ENCODE measurements at places on chromosomes 5 and 9. TPM values are rescaled to one million over a fixed set of nuclear protein-coding genes. Genes with fewer than 3 reads are reported as not detected.

GRCh38 chr9:71036501-71036900, 84.9 kb downstream of the TRPM3 start:
- H3K4me3 ChIP-seq = no peak overlapping the region
- H3K27ac ChIP-seq = no peak overlapping the region
- H3K27me3 ChIP-seq = no peaks in the 10 kb centered on the region
- no peak for DNase-seq
- H3K4me1 ChIP-seq = no peaks in the 10 kb centered on the region
- H3K36me3 ChIP-seq = no peaks in the 10 kb centered on the region

GRCh38 chr5:66713998-66714397, 117.8 kb downstream of the MAST4 start:
- no peaks in the 10 kb centered on the region for H3K27me3 ChIP-seq
- DNase-seq = no peak
- no peak overlapping the region for H3K27ac ChIP-seq
- H3K4me1 ChIP-seq = no peaks in the 10 kb centered on the region

GRCh38 chr5:174793684-174794328, 69.4 kb downstream of the MSX2 start:
- H3K27ac ChIP-seq = no peak overlapping the region
- no peaks in the 10 kb centered on the region for H3K4me1 ChIP-seq
- no peaks in the 10 kb centered on the region for H3K27me3 ChIP-seq
- no peak overlapping the region for H3K4me3 ChIP-seq

Gene ADAMTS16
- not detected for total RNA-seq

GRCh38 chr5:122400341-122400740, 88.3 kb downstream of the SNCAIP start:
- H3K27me3 ChIP-seq = no peaks in the 10 kb centered on the region
- H3K36me3 ChIP-seq = no peaks in the 10 kb centered on the region
- no peak overlapping the region for H3K27ac ChIP-seq
- no peak overlapping the region for H3K4me3 ChIP-seq
- no peak for DNase-seq

DNA sequence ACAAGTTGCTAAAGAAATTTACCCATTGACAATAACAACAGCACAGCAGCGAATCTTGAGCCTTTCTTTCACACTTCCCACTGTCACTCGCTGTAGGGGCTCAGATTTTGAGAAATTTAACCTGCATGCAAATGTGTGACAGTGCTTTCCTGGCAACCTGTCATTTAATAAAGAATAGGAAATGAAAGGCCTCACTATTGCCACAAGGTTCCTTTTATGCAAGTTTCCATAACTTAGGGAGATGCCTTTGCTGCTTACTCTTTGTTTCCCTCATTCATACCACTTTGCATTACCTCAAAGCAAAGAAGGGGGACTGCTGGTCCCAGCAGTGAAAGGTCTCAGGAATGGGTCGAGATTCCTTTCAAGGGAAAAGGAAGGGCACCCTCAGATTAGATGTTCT, 49.5 kb downstream of the PTCD2 start:
- no peaks in the 10 kb centered on the region for H3K27me3 ChIP-seq
- no peak for DNase-seq
- no peaks in the 10 kb centered on the region for H3K4me1 ChIP-seq
- no peaks in the 10 kb centered on the region for H3K36me3 ChIP-seq
- H3K27ac ChIP-seq = no peak overlapping the region

Gene PRRT1B
- not detected for total RNA-seq

Gene TAF11L10
- not detected for total RNA-seq

Gene FOXI1
- total RNA-seq = not detected

- no peak for DNase-seq
- H3K27me3 ChIP-seq = no peaks in the 10 kb centered on the region
- peaks cover 13% of the 10 kb centered on the region for H3K4me1 ChIP-seq
- no peak overlapping the region for H3K27ac ChIP-seq
- H3K36me3 ChIP-seq = no peaks in the 10 kb centered on the region
These were observed 3.2 kb upstream of the TMEM245 start for GRCh38 chr9:109122726-109123621.

DNA sequence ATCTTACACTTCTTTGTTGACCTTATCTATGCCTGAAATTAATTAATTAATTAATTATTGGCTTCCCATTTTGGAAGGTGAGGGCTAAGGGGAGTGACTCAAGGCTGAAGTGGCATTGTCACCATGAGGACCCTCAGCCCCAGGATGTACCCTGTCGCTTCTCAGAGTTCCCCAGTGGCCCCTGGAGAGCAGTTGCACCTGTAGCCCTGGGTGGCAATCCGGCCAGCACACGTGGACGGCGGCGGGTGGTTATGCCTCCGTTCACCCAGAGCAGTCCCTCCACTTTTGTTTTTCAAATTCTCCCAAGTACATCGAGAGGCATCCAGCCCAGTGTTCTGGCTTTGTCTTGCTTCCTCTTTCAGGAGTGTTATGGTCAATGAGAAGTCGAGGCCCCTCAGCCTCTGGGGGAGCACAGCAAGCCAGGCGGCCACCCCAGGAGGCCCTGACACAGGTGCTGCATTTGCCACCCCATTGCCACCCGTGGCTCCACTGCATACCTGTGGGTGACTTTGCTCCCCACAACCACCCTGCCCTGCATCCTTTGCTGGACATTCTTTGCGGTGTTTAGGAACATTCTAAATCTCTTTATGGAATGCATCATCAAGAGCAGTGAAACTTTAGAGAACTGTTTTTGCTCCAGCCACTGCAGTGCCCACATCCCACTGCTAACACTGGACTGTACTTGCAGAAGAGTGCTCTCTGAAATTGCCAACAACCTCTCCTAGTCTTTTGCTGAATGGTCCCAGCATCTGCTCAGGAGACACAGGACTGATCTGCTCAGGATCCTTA, 11.5 kb upstream of the IRX2 start:
- no peak for DNase-seq
- H3K36me3 ChIP-seq = no peaks in the 10 kb centered on the region
- H3K27me3 ChIP-seq = no peaks in the 10 kb centered on the region
- no peak overlapping the region for H3K4me3 ChIP-seq
- no peaks in the 10 kb centered on the region for H3K4me1 ChIP-seq

GRCh38 chr5:159041444-159042198, 58.1 kb downstream of the EBF1 start:
- no peak overlapping the region for H3K27ac ChIP-seq
- no peak for DNase-seq
- H3K36me3 ChIP-seq = no peaks in the 10 kb centered on the region
- no peak overlapping the region for H3K4me3 ChIP-seq
- H3K4me1 ChIP-seq = no peaks in the 10 kb centered on the region

DNA sequence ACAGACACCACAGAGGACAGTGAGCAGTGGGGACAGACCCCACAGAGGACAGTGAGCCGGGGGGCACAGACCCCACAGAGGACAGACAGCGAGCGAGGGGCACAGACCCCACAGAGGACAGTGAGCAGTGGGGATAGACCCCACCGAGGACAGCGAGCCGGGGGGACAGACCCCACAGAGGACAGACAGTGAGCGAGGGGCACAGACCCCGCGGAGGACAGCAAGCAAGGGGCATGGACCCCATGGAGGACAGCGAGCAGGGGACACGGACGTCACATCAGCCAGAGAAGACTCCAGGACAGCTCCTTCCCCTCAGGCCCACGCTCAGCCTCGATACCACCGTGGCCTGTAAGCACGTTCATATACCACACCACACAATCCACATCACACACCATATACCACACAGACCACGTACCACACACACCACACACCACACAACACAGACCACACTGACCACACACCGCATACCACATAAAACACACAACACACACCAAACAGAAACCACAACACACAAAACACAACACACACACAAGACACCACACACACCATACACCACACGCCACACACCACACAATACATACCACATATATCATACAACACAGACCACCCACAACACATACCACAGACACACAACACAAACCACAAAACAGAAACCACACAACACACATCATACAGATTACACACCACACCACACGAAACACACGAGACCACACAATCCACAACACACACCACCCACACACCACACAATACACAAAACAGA, 5.2 kb upstream of the ZDHHC11 start:
- no peaks in the 10 kb centered on the region for H3K36me3 ChIP-seq
- H3K4me1 ChIP-seq = no peaks in the 10 kb centered on the region
- H3K27me3 ChIP-seq = no peaks in the 10 kb centered on the region
- no peak for DNase-seq
- H3K27ac ChIP-seq = no peak overlapping the region
